ENCODE measurements at places on chromosomes 16 and 17.
A peak's percentile ranks its signal among the peaks of the same experiment; 100 is the strongest.

- DNase-seq: no peak
Measured at GRCh38 chr16:53068423-53068833, 13.6 kb downstream of the CHD9 start.

DNA sequence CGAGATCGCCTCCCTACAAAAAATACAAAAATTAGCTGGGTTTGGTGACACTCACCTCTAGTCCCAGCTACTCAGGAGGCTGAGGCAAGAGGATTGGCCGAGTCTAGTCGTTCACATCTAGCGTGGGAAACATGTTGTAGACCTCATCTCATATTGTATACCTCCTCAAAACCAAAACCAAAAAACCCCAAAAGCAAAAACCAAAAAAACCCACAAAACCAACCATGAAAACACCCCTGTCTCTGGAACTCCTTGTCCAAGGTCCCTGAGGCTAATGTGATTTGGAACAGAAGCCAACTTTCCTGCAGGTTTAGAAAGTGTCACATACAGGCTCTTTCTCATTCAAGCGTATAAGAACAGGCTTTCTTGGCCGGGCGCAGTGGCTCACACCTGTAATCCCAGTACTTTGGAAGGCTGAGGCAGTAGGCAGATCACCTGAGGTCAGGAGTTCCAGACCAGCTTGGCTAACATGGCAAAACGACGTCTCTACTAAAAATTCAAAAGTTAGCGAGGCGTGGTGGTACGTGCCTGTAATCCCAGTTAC is 29.0 kb downstream of the RAB11FIP3 start:
- no peak for DNase-seq

- no peak for DNase-seq
Measured at GRCh38 chr16:48347980-48348379, 37.2 kb downstream of the SIAH1 start.

- no peak for DNase-seq
Measured at GRCh38 chr16:52552643-52553042, 5.7 kb upstream of the TOX3 start.

GRCh38 chr16:17381784-17382183 is 89.0 kb downstream of the XYLT1 start:
- no peak for DNase-seq

DNA sequence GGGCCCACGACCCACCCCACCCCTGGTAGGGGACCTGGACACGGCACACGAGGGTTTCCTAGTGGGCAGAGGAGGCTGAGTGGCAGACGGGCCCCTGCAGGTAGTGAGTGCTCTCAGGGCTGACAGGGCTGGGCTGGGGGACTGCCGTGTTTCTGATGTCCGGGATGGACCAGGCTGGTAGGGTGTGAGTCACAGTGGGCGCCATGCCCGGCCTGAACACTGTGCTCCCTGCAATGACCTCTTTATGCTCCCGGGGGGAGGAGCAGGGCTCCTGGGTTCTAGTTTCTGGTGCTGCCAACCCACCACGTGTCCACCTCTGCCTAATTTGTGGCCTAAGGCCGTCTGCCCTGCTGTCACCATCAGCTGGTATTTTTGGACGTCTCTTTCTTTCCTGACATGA is 26.3 kb downstream of the ARHGAP23 start:
- DNase-seq: peak; percentile 66

DNA sequence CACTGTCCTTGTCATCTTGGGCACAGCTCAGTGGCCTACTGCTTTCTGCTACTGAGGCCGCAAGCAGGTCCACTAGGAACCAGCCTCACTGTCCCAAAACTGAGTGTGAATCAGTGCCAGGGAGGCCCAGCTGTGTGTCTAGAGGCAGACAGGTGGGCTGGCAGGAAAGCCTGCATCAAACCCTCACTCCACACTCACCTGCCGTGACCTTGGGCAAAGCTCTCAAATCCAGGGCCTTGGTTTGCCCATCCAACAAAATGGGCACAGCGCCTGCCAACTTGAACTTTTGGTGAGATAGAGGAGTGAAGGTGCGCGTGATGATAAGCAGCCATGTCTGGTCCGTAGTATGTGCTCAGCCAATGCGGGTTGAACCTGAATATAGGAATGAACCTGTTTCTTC is 14.8 kb downstream of the ATP2C2 start:
- no peak for DNase-seq

DNA sequence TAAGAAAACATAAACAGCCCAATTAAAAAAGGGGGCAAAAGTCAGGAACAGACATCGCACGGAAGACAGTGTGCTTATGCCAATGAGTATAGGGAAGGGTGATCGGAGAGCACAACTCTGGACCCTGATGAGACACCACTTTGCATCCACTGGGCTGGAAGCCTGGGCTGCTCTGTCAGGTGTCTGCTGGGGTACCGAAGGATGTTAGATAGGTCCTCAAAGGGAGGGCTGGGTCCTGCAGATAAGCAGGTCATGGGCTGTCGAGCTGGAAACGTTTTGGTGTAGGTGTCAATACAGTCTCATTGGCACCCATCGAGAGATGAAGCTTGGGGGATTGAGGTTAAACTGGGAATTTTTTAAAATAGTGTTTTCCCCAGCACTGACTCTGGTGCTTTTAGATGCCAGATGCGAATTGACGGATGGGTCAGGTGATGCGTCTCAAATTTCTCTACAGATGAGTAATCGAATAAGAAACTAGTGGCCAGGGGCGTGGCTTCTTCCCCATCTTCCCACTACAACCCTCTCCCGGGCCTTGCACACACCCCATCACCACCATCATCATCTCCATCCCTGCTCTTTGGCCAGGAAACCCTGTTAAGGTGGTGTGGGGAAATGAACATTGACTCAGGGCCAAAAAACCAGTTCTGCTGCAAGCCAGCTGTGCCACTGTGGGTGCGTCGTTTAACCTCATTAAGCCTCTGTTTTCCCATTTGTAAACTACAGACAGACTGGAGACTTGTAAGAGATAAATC is 47.8 kb upstream of the IRF8 start:
- no peak for DNase-seq

DNA sequence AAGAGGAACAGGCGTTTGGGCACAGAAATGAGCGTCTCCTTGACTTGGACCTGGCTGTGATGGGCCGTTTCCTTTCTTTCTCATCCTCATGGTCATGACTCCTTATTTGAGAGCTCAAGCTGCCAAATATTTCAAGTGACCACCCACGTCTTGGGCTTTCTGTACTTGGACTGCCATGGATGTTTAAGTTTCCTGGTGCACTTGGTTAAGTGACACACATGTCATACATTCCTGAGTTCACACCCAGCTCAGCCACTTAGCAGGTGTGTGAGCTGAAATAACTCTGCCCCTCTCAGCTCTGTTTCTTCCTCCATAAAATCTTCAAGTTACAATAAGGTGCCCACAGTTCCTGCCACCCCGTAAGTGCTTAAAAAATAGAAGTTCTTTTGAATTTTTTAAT is 114.5 kb downstream of the CLEC16A start:
- no peak for DNase-seq

DNA sequence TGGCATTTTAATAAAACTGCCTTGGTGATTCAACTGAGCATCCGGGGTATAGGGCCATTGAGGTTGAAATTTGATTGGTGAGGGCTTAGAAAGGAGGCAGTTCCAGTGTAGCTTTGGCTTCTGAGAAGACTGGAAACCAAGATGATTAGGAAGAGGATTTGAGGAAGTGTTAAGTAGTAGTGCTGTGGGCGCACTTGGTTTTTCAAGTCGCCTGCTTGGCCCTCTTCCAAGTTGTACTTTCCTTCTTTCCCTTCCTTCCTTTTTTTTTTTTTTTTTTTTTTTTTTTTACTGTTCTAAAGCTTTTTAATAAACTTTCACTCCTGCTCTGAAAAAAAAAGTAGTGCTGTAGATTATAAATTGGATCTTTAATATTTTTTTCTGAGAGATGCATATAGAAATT is 320.5 kb downstream of the UTP18 start:
- DNase-seq: no peak

DNA sequence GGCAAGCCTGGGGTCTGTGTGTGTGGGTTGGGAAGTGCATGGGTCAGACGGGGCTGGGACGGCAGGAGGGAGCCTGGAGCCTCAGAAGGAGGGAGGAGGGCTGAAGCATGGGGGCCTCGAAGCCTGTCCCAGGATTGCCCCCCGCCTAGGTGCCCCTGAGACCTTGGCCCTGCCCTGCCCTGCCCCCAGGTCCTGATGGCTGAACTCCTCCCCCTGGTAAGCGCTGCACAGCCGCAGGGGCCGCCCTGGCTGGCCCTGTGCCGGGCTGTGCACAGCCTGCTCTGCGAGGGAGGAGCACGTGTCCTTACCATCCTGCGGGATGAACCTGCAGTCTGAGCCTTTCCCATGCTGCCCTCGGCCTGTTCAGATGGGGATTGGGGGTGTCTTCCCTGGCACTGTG is 4.4 kb downstream of the TEDC2 start:
- no peak for DNase-seq

GRCh38 chr17:42748908-42749798 is 4.3 kb upstream of the EZH1 start:
- DNase-seq: no peak

- no peak for DNase-seq
Measured at GRCh38 chr16:617855-618254, 12.9 kb upstream of the WFIKKN1 start.

- no peak for DNase-seq
Measured at GRCh38 chr17:79925242-79925957, 86.2 kb upstream of the CBX4 start.

GRCh38 chr17:64133546-64134215 is 3.7 kb upstream of the ERN1 start:
- DNase-seq: no peak

- no peak for DNase-seq
Measured at GRCh38 chr17:69404399-69404798, 10.1 kb upstream of the MAP2K6 start.

DNA sequence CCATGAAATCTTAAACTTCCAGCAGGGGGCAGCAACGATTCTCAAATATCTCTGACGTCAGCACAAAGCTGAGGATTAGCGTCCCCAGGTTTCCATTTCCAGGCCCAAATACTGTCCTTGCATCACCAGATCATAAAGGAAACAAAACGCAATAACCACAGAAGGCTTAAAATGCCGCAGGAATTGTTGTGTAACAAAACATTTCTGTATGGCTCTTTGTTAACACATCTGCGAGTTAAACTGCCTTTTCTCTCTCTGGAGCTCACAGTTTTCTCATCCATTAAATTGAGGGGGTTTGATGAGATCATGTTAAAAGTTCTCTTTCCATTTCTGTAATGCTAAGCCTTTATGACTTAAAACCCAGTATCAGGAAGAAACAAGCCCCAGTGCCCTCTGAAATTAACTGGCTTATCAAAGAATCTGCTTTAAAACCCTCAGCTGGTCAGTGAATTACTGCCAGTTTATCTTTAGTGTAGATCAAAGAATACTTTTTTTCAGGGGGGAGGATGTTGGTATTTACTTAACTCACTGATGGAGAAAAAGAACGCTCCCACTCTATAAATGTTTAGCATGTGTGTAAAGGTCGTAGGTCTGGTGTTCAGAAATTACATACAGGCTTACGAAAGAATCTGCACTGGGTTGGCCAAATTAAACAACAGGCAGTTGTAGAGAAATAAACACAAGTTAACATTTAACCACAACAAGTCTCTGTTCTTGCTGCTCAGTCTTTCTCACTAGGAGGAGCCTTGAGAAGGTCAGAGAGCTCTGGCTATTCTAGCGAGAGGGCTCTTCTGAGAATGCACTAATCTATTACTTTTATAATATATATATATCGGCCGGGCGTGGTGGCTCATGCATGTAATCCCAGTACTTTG is 10.6 kb upstream of the TERF2 start:
- peak; percentile 55 for DNase-seq
